ENCODE measurements at places on chromosomes 2 and 18. TPM values are rescaled to one million over a fixed set of nuclear protein-coding genes. Genes with fewer than 3 reads are reported as not detected.

Gene GALNT5
- total RNA-seq: not detected

Gene GAREM1
- not detected for total RNA-seq

Gene FAM136A
- total RNA-seq: 41.7 TPM

Gene LYPD6
- not detected for total RNA-seq

Gene GREB1
- total RNA-seq: 0.39 TPM

Gene GPAT2
- 3.6 TPM for total RNA-seq

Gene NPAS2
- not detected for total RNA-seq
